ENCODE measurements at places on chromosomes 13 and 19. TPM values are rescaled to one million over a fixed set of nuclear protein-coding genes. Genes with fewer than 3 reads are reported as not detected.

APOC1 gene
- total RNA-seq, result 3.3 TPM

DNA sequence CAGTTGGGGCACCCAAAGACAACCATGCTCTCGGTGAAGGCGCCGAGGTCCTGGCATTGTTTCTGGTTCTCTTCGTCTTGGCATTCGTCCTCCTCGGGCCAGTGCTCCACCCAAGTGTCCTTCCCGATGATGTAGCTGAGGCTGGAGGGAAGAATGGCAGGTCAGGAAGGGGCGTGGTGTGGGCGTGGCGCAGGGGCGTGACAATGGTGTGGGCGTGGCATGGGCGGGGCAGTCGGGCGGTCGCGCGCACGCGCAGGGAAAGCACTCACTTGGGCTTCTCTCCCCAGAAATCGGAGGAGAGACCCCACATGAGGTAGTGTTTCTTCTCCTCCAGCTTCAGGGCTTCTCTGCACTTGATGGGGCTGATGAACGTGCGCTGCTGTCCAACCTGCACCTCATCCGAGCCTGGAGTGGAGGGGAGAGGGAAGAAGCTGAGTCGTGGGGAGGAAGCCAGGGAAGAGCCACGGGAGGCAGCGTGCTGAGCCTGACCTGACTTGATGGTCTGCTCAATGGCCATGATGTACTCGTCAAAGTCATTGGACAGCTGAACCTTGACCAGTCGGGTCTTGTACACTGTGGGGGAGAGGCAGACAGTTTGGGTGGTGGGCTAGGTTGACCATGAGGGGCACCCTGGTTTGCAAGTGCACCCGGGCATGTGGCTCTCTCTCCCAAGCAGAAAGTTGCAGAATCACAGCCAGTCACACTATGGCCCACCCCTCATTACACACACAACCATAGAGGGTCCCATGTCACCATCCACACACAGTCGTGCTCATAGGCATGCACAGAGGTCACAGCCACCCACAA is 8.1 kb upstream of the TNFSF14 start:
- no peak for DNase-seq

DNA sequence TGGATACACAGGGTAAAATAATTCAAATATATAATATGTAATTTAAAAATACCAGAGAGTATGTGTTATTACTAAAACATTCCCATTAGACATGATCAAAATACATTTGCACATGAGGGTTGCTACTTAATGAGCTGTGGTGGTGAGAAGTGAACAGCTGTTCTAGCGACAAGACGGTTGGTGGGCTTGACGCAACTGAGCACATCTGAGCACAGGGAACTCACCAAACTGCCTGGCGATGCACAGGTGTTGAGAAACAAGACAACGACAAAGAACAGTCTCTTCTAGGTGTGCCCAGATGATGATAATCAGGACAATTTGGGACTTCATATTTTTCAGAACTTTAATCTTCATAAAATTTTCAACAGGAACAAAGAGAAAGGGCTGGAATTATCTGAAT is 555.1 kb upstream of the SGCG start:
- no peak for DNase-seq

DNA sequence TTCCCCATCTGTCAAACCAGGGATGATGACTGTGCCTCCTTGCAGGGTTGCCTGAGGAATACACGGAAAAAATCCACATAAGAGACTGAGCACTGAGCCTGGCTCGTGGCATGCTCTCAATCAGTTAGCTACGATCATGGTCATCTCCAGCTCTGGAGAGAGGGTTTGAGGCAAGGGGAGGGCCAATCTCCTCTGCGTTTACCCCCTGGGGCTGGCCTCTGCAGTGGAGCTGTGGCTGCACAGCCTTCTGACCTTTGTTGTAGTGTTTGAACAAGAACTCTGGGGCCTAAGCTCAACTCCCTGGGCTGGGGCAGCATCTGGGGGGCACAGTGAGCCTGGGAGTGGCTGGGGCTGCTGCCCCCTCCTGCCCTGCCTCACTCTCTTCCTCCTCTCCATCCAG is 5.9 kb downstream of the LRRC4B start:
- no peak for DNase-seq
